ENCODE measurements at places on chromosomes 4 and X. TPM values are rescaled to one million over a fixed set of nuclear protein-coding genes. Genes with fewer than 3 reads are reported as not detected.

The ANOS1 gene
- 24.3 TPM for total RNA-seq

The ARSD gene
- 55.4 TPM for total RNA-seq

The FGG gene
- total RNA-seq, result 0.91 TPM

The ADRA2C gene
- 0.23 TPM for total RNA-seq

The PARM1 gene
- 53.6 TPM for total RNA-seq

The TLR2 gene
- total RNA-seq, result 93.6 TPM

The BANK1 gene
- 20.5 TPM for total RNA-seq

The ATOH1 gene
- not detected for total RNA-seq

The CXCL5 gene
- 48.5 TPM for total RNA-seq

The XAGE2 gene
- 4.8 TPM for total RNA-seq

The DCAF4L1 gene
- total RNA-seq, result 0.11 TPM

The TCEAL7 gene
- 1.8 TPM for total RNA-seq

The LRCH2 gene
- 3.6 TPM for total RNA-seq

The GK gene
- 39.0 TPM for total RNA-seq

The GABRG1 gene
- total RNA-seq, result 0.23 TPM

The NAA11 gene
- not detected for total RNA-seq

The UNC5C gene
- 6.9 TPM for total RNA-seq

The GPC4 gene
- 60.4 TPM for total RNA-seq

The TBC1D25 gene
- total RNA-seq, result 8.2 TPM

The TMPRSS11B gene
- total RNA-seq, result not detected

The NSD2 gene
- total RNA-seq, result 41.7 TPM

The STEEP1 gene
- 19.0 TPM for total RNA-seq

The PRAF2 gene
- total RNA-seq, result 5.6 TPM
